ENCODE measurements at places on chromosomes 3 and 15.

DNA sequence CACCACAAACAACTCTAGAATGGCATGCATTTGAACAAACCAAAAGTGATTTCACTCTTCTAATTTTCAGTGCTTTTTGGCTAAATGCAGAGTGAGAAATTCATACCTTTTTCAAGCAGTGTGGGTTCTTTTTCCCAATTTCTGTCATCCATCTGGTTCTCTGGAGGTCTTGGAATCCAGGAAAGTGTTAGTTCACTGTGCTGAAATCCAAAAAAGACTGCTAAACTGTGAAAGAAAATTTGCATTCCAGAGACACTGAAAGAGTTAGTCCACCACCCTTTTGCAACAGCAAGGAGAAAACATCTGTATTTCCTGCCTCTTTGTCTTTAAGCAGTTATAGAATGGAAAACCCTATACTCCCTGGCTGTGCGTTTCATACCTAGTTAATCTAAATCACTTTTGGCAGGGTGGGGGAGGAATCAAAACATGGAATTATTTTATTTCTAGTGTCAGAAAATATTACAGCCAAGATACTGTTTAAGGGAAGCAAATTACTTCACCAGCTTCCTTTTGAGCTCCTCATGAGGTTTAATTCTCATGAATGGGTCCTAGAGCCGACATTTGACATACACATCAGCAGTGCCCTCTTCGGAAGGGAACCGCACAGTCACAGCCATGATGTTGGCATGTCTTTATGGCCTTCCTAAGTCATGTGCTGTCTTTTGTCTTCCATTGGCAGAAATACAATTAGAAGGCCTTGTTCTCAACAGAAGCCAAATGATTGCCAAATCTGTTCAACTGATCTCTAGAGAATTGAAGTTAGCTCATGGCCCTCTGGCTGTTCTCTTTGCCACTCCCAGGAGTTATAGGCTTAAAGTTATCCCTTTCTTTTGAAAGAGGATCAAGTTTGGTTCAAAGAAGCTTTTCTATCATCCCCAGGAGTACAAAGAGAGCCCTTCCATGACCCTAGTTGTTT, 317.7 kb upstream of the TPRG1 start:
- no peak for DNase-seq

DNA sequence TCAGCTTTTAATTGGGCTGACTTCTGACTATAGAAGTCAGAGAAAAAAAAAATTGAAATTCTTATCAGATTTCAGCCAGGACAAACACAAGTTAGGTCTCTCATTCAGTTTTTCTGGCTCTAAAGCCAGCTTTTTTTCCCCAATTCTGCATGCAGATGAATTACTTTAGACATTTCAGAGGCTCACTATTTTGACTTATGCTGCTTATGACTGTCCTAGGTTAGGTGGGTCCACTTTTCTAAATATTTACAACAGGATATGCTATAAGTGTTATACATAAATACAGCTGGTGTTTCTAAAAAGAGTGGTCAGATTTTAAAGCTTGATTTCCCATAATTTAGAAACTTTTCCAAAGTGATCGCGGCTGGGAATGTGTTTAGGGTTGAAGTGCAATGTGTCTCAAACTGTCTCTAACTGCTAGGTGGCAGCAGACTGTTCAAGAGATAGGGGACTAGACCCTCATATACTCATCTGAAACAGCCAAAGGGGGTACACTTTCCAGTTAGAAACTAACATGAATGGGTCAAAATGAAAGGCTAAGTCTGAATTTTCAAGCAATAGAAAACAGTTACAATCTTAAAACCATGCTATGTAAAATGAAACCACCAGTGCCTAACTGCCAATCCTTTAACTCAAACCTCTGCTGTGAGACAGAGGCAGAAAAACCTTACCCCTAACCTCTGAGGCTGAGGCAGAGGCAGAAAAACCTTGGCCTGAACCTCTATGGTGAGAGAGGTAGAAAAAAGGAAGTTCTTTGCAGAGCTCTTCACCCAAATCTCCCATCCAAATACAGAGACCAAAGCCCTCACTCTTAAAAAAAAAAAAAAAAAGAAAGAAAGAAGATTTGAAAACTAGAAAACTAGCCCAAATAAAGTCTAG, 596.0 kb downstream of the NTRK3 start:
- DNase-seq = no peak

DNA sequence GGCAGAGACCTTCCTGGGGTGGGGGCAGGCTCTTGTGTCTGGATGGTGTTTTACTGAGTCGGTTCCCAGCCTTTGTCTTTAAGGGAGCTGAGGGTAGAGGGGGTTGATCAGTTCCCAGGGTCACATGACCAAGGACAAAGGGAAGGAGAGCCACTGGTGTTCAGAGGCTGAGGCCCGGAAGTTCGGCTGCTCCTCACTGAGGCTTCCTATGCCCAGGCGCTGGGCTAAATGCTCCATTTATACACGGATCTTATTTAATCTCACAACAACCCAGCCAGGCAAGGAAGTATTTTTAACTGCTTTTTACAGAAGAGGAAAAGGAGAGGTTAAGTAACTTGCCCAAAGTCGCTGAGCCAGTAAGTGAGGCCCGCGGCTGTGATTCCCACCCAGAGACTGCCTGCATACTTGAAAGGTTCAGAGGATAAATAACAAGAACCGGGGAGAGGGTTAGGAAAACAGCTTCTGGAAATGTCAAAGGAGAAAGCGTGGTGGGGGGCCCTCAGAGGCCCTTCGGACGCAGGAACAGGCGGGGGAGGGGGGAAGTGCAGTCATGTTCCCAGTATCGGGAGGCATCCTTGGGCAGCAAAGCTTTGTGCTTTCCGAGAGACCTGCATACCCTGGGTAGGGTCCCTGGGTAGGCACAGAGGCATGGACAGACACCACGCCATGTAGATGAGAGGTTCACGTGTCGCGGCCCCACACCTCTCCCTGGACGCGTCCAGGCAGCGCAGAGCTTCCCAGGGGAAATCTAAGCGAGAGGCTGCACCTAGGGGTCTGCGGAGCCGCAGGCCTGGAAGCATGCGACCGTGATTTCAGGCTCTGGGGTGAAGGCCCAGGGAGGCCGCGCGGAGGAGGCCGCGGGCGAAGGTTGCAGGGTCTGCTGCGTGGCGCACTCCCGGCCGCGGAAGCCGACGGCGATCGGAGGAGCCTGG, 21.3 kb downstream of the EPHB3 start:
- no peak for DNase-seq

- DNase-seq = no peak
These were observed 54.4 kb downstream of the SH3BP5 start for GRCh38 chr3:15277861-15278500.

DNA sequence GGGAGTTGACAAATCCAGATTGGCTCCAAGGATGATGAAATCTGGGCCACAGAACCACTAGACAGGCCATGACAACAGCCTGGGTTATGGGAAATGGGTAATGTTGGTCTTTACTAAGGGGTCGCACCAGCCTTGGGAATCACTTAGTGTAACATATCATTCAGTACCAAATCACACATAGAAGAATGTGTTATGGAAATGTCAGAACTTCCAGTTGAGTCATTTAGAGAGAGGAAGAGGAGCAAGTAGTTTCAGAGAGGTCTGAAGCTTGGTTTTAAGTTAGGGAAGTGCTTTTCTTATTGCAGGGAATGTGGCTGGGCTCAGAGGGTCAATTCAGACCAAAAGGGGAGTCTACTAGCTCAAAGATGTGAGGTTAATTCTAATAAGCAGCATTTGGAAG, 241.6 kb upstream of the ZPLD1 start:
- DNase-seq = no peak

DNA sequence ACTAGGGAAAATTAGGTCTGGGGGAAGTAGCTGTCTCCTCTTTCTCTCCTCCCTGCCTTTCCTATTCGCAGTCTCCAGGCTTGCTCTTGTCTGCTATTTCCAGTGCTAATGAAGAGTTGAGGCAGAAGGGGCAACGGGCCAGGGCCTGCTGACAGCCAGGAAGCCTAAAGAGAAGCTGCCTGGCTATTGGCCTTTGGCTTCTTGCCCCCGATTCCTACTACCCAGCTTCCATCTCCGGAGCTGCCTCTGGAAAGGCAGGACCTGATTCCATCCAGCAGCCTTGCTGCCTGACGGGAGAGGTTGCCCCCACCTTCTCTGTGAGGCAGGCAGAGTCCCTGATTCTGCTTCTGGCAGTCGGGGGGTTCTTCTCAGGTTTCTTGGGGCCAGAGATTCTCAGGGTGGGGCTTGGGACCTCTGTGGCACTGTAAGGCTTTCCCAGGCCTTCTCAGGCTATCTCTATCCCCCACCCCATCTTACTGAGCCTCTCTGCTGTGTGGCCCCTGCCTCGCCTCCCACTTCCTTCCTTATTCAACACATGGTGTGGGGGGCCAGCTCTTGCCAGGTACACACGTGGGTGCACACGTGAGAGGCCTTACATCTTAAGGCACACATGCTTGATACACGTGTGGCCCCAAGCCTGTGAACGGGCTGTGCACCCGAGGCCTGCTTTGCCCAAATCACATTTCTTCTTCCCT, 18.2 kb upstream of the JMJD7 start:
- DNase-seq = no peak

DNA sequence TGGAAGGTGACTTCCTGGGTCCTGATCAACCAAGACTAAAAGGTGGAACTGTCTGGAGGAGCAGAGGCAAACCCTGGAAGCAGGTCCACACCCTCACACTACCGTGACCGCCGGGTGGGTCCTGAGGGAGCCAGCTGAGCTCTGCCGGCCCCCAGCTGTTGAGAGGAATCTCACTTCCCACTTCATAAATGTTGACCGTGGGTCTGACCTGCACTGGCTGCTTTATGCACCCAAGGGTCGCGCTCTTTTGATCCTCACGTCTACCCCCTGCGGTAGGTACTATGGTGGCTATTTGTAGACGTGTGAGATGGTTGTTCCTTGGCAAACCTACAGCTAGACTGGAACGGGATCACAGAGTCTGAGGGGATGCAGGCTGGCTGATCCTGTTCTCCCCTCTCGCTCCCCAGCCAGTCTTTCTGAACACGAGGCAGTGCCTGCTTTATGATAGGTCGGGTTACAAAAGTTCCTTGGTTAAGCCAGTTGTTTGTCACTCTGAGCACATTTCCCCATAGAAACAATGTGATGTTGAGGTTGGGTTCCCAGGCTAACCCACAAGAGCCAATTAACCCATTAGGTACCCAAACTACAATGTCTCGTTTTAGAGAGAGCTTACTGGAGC, 113.0 kb upstream of the ETV5 start:
- DNase-seq = no peak

- no peak for DNase-seq
These were observed 33.4 kb upstream of the ABHD2 start for GRCh38 chr15:89054873-89055272.

GRCh38 chr3:181076558-181076957, 87.0 kb upstream of the DNAJC19 start:
- DNase-seq = no peak

DNA sequence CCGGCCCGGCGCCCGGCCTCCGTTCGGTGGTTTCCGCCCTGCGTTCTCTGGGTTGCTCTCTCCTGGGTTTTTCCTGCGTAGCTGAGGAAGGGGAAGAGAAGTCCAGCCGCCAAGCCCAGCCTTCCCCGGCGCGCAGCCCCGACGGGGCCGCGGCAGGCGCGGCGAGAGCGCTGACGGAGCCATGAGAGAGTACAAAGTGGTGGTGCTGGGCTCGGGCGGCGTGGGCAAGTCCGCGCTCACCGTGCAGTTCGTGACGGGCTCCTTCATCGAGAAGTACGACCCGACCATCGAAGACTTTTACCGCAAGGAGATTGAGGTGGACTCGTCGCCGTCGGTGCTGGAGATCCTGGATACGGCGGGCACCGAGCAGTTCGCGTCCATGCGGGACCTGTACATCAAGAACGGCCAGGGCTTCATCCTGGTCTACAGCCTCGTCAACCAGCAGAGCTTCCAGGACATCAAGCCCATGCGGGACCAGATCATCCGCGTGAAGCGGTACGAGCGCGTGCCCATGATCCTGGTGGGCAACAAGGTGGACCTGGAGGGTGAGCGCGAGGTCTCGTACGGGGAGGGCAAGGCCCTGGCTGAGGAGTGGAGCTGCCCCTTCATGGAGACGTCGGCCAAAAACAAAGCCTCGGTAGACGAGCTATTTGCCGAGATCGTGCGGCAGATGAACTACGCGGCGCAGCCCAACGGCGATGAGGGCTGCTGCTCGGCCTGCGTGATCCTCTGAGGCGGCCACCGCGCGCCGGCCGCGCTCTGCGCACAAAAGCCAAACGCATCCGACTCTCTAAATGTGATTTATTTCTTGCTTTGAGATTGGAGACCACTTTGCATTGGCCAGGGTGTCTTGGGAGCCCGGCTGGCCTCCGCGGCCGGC, 727 bp downstream of the RAP2B start:
- no peak for DNase-seq

GRCh38 chr3:44995142-44995770, 19.2 kb downstream of the EXOSC7 start:
- DNase-seq = no peak

DNA sequence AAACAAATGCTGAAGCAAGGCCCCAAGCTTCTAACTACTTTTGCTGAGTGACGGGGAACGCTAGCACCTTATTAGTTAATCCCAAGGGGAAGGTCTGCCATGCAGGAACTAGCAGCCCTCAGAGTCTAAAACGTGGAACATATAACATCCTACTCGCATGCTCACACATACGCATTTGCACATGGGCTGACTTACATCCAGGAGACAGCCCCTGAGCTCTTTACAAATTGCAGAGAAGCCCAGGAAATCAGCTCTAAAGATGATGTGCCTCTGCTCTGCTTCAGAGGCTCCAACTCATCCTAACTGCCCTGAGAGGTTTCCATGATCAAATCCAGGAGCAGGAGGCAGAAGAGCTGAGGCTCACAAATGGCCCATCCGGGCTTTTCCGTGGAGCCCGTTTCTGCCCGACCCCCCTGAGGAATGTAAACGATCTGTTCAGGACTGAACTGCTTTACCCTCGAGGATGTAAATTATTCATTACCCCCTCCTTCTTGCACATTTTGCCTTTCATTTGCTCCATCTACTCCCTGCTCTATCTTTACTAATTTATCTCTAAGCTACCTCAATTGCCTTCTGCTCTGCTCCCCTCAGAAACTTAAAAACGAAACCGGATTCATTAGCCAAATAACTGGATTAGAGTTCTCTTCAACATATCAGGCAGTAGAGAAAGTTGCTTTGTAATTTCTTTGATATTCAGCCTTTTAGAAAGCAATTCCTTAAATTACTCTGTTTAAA, 141.9 kb upstream of the CCDC54 start:
- no peak for DNase-seq

- no peak for DNase-seq
These were observed 276.0 kb downstream of the UACA start for GRCh38 chr15:70487387-70487740.

DNA sequence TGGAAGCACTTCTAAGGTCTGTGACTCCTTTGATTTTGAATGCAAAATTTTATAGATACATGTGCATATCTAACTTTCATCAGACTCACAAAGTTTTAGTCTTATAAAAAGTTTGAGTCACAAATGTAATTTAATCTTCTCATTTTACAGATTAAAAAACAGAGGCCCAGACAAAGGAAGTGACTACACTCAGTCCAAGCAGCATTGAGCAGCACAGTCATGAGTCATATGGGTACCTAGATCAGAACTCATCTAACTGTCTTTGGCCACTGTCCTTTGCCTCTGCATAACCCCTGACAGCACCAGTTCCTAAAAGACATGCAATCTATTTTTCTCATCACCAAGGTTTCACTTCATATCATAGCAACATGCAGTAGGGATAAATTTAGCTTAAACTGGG, 210.7 kb upstream of the KCNH8 start:
- no peak for DNase-seq
